ENCODE measurements at places on chromosomes 3 and 15.

GRCh38 chr15:63234451-63234870, 42.9 kb upstream of the APH1B start:
- DNase-seq: no peak

DNA sequence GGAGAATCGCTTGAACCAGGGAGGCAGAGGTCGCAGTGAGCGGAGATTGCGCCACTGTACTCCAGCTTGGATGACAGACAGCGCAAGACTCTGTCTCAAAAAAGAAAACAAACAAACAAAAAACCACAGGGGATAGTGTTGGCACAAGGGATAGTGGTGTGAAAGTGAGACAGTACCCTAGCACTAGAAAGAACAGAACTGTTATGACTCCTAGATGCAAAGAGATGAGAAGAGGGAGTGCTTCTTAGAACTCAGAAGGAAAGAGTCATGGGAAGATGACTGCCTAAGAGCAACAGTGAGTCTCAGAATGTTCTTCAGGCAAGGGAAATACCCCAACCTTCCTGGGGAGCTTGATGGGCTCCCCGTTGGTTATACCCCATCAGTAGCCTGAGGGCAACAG, 17.8 kb upstream of the ZNF770 start:
- no peak for DNase-seq

DNA sequence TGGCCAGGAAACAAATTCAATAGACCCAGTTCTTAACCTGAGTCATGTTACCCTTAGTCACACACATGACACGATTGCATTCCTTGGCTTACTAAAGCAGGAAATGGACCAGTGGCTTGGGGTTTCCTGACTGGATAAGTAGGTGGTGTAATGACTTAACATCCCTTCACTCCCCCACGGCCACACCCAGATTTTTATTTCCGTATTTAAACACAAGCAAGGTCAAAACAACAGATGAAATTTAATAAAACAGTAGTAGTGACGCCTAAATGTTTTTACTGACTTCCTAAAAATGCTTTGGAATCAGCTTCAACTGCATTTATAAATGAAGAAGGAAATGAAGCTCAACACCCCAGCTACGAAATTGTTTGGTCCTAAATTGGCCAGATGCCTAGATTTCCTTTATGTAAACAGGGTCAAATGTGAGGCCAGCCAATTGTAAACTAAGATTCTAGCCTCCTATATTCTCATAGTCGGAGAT, 324.3 kb downstream of the CHST2 start:
- DNase-seq: no peak

DNA sequence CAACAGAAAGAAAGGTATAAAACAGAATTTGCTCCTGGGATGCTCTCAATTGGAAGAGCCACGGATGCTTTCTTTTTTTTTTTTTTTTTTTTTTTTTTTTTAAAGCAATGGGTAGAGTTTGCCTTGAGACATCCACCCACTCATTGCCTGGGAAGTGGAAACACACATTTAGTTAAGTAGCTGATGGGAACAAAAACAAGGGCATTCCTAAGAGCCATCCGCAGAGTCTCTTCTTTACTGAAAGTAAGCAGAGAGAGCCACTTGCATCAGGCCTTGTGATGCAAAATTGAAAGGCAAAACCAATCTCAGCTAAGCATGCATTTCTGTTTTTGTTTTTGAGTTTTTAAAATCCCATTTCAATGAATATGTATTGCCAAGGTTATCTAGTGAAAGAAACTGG, 787.9 kb upstream of the LMCD1 start:
- no peak for DNase-seq

DNA sequence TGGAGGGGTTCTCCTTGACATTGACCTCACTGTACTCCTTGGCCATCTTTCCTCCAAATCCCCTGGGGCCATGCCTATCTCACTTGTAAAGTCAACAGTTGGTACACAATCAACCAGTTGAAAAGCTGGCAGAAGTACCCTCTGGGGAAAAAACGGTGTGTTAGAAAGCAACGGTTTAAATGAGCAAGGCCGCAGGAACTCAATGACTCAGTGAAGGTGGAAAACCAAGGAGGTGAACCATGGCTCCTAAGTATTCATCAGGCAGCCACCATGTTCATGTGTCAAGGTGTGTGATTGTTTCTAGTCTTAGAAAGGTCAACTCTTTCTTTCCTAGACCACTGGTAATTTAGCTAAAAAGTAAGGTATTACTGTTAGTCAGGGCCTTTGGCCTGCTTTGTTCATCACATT, 130.9 kb upstream of the SATB1 start:
- DNase-seq: no peak
